ENCODE measurements at places on chromosomes 12 and 14. TPM values are rescaled to one million over a fixed set of nuclear protein-coding genes. Genes with fewer than 3 reads are reported as not detected.

Gene RDH11
- total RNA-seq, result 54.6 TPM

- no peak for DNase-seq
Observed at GRCh38 chr12:102510463-102510862, 30.1 kb upstream of the IGF1 start.

GRCh38 chr14:23660290-23661226 lies 24.4 kb downstream of the DHRS2 start:
- no peak for DNase-seq

Gene CCDC38
- 0.16 TPM for total RNA-seq

Gene TAS2R50
- 0.55 TPM for total RNA-seq

Gene MUCL1
- total RNA-seq, result not detected

All from activated naive CD4-positive, alpha-beta T cell treated with anti-CD3 and anti-CD28 coated beads, Interleukin-2, amount 50 U/mL, for 72 hours (primary cell).